Activated T-cell treated with anti-CD3 and anti-CD28 coated beads, Interleukin-2, amount 50 U/mL, for 4 hours (primary cell): ENCODE measurements at places on chromosomes 13 and 19. TPM values are rescaled to one million over a fixed set of nuclear protein-coding genes. Genes with fewer than 3 reads are reported as not detected.

The TUBA3C gene
- total RNA-seq = not detected

The LYPD3 gene
- 1.5 TPM for total RNA-seq

The IL12RB1 gene
- 10.4 TPM for total RNA-seq

The TLE6 gene
- 0.16 TPM for total RNA-seq

The CATSPERD gene
- not detected for total RNA-seq

The BIVM gene
- 8.9 TPM for total RNA-seq

The CASP14 gene
- not detected for total RNA-seq

The CNMD gene
- total RNA-seq = not detected

The SMIM44 gene
- not detected for total RNA-seq

The SPTBN4 gene
- 1.2 TPM for total RNA-seq

The PCSK4 gene
- 0.46 TPM for total RNA-seq

The TMEM259 gene
- 204 TPM for total RNA-seq

The FIZ1 gene
- 35.5 TPM for total RNA-seq

The LGALS14 gene
- total RNA-seq = not detected

The SLITRK5 gene
- total RNA-seq = 0.03 TPM

The IGSF23 gene
- total RNA-seq = not detected

The GPR12 gene
- total RNA-seq = not detected

The ZNF726 gene
- 8.7 TPM for total RNA-seq

The ZNF541 gene
- total RNA-seq = 0.11 TPM

The SIGLEC5 gene
- not detected for total RNA-seq

The OR4F17 gene
- not detected for total RNA-seq

The EPS8L1 gene
- 0.87 TPM for total RNA-seq

The OVOL3 gene
- total RNA-seq = not detected

The SMG9 gene
- 109 TPM for total RNA-seq

The KCNRG gene
- total RNA-seq = 0.42 TPM

The SERP2 gene
- 0.76 TPM for total RNA-seq

The MYO1F gene
- total RNA-seq = 6.6 TPM

The TDRD12 gene
- 0.68 TPM for total RNA-seq

The KCTD4 gene
- total RNA-seq = not detected

The ZNF805 gene
- total RNA-seq = 12.0 TPM

The CAPN12 gene
- total RNA-seq = 1.0 TPM

The ZNF577 gene
- 2.8 TPM for total RNA-seq

The DNAJC15 gene
- total RNA-seq = 16.0 TPM

The HCST gene
- total RNA-seq = 22.6 TPM

The USHBP1 gene
- 0.19 TPM for total RNA-seq

The ZNF491 gene
- 0.16 TPM for total RNA-seq

The KCTD15 gene
- total RNA-seq = 8.0 TPM

The NRTN gene
- total RNA-seq = 0.33 TPM

The IGFL2 gene
- not detected for total RNA-seq

The UPK1A gene
- total RNA-seq = 0.26 TPM

The OR7C2 gene
- not detected for total RNA-seq

The KLK4 gene
- total RNA-seq = not detected

The CLEC11A gene
- 0.52 TPM for total RNA-seq

The ADPRHL1 gene
- 0.79 TPM for total RNA-seq

The IRF2BP1 gene
- 24.5 TPM for total RNA-seq

The ARHGAP45 gene
- total RNA-seq = 133 TPM
